ENCODE measurements at places on chromosomes 4 and X.

GRCh38 chr4:137025484-137026059 lies 506.7 kb downstream of the PCDH18 start:
- DNase-seq, result no peak

DNA sequence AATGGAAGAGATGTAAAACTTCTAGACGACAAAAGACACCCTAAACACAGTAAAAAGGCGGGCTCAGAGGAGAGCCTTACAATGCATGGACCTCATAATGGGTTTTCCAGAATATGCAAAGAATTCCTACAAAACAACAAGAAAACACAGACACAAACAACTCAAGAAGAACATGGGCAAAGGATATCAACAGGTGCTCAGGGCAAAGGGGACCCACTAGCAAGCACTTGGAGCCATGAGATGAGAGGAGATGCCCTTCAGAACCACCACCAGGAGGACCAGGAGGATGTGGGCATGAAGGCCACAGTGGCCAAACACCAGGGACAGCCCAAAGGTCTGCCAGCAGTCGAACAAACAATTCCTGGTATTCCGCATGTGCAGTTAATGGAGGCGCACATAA lies 17.2 kb downstream of the PDZD4 start:
- no peak for DNase-seq

GRCh38 chrX:1291110-1291740 lies 22.6 kb downstream of the CSF2RA start:
- no peak for DNase-seq

- no peak for DNase-seq
These were observed 36.6 kb downstream of the ANAPC10 start for GRCh38 chr4:145061318-145061920.

DNA sequence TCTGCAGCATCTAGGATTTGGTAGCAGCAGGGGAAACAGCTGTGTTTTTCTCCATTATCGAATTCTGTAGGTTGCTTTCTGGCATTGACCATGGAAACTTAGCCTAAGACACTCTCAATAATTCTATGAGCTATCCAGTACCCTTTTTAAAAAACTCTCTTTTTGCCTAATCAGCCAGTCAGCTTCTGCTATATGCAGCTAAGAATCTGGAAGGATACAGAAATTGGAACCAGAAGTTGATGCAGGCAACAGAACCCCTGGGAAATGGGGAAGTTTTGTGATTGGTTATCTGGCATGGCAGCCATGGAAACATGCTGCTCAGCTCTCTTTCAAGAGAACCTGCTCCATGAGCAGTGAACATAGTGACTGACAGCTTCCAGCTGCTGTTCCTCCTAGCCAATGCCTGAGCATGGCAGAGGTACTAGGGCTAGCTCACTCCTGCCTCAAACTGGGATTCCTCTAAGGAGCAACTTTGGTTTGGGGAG lies 417.6 kb upstream of the MAOA start:
- DNase-seq, result no peak

GRCh38 chrX:110665223-110666002 lies 130.2 kb downstream of the CHRDL1 start:
- no peak for DNase-seq

GRCh38 chr4:48954314-48954713 lies 31.8 kb upstream of the CWH43 start:
- DNase-seq, result no peak

DNA sequence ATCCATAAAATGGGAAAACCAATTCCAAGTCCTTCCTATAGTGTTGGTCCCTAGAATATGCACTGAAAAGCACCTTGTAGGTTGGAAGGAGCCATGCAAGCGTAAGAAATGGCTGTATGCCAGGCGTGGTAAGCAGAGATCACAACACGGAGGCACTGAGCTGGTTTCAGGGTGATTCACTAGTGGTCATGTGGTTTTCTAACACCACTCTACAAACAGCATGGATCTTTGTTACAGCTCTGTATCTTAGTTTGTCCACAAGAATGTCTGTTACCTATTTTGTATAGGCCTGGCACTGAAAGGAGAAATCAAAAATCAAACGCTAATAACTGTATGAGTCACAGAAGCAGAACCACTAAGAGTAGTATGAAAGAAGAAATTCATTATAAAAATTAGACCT lies 71.9 kb downstream of the MAGEB17 start:
- no peak for DNase-seq

GRCh38 chr4:146275370-146275769 lies 61.0 kb downstream of the REELD1 start:
- no peak for DNase-seq

GRCh38 chrX:110394651-110395050 lies 36.0 kb downstream of the RTL9 start:
- DNase-seq, result no peak

Measured in osteocyte (in vitro differentiated cells).